Stimulated activated CD8-positive, alpha-beta memory T cell treated with anti-CD3 and anti-CD28 coated beads, Interleukin-12 subunit alpha, Interleukin-12 subunit beta, amount 100 ng/mL, for 4 hours (primary cell): ENCODE measurements at places on chromosomes 4 and X.

GRCh38 chr4:71570492-71570891, 213.4 kb downstream of the GC start:
- no peak for DNase-seq

DNA sequence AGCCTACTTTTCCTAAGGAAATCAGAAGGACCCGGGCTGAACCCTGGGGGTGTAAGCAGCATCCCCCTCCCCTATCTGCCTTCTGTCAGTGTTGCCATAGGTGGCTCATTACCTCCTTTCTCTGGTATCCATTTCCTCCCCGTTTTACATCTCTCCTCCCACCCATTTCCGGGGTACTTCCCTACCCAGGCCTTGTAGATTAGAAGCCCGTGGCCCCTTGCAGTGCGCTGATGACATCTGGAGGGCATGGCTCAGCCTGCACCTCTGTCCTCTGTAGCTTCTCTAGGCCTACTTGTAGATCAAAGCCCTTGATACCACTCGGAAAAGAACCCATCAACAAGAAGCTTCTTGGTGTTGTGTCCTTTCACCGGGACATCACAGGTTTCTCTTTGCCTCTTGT, 71.8 kb downstream of the NBDY start:
- no peak for DNase-seq

- DNase-seq, result no peak
Measured at GRCh38 chrX:18360867-18361266, 6.4 kb upstream of the SCML2 start.

DNA sequence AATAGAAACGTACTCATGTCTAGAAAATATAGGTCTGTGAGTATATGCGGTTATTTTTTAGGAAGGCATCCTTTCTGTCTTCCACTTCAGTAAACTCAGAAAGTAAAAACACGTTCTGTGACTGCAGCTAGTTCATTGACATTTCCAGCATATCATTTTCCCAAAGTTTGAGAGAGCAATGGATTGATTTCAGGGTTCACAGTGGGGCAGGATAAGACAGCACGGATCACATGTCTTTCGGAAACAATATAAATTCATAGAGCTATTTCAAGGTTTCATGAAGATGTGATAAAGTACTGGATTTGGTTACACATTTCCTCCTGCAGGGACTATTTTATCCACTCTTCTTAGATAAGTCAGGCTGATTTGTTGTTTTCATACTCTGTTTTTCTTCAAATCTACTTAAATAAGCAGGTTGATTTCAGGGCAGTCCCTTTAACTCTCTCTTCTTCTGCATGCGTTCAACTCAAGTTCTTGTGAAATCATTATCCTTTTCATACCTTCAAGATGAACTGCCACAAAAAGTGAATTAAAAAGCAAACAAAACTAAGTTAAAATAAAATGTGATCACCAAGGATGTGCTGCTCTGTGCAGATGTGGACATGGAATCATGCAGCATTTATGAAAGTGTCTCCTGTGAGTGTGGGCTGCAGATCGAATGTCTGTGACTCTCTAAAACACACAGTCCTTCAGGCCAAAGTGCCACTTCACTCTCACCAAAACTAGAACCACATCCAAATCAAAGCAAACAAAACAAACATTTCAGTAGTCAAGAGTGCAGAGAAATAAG, 187.7 kb downstream of the UNC5C start:
- no peak for DNase-seq

DNA sequence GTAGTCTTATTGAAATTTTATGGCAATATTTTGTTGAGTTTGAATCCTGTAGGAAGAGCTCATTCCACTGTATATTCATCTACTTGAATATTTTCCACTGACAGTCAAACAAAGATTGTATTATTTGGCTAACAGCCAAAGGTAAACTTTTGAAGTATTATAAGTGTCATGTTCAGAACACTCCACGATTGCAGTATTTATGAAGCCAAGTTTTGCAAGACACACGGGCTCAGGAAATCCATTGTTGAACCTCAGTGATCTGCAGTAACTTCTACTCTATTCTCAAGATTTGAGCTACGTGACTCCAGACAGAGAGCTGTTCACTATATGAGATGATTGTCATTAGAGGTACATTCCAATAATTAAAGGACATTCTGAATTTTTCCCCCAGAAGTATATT, 302.7 kb upstream of the ADGRL3 start:
- no peak for DNase-seq

- DNase-seq, result no peak
Measured at GRCh38 chrX:153538424-153538823, 21.0 kb downstream of the ATP2B3 start.

GRCh38 chr4:18252052-18252451, 230.5 kb upstream of the LCORL start:
- DNase-seq, result no peak
